ENCODE measurements at places on chromosomes 12 and 14.

- no peak for DNase-seq
Observed at GRCh38 chr12:45553204-45553603, 176.3 kb upstream of the ARID2 start.

DNA sequence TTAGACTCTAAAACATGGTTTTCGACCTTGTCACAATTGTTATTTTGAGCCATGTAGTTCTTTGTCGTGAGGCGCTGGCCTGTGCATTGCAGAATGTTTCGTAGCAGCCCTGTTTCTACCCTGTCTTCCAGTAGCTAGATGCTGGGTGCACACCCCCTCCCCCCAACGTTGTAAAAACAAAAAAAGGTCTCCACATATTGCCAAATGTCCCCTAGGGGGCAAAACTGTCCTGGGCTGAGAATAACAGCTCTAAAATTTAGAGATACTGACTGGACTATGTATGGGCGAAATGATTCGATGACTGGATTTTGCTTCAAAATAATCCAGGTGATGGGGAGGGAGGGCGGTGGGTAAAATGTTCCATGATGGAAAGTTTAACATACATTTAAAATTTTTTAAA is 126.1 kb upstream of the FUT8 start:
- DNase-seq: no peak

DNA sequence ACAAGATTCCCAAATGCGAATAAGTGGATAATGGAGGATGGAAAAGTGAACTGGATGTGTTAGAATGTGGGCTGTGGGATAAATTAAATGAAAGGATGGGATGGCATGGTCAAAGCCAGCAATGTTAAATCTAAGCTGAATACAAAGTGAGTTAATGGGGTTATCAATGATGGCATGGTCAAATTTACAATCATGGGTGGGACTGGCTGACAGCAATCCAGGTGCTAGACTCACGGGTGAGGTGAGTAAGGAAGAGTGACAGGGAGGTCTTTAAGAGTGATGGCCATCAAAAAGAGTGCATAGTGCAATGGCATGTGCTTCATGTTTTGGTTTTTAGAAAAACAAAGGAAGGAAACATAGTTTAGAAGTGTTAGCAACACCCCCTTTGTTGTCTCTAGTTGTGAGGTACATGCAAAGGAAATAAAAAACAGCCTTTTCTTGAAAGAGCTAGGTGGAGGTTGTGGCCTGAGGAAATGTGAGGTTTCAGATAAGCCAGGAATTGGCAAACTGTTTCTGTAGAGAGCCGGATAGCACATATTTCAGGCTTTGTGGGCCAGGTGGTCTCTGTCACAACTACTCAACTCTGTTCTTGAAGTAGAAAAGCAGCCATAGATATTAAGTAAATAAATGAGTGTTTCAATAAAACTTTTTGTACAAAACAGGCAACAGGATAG is 328.7 kb downstream of the RPL10L start:
- no peak for DNase-seq

DNA sequence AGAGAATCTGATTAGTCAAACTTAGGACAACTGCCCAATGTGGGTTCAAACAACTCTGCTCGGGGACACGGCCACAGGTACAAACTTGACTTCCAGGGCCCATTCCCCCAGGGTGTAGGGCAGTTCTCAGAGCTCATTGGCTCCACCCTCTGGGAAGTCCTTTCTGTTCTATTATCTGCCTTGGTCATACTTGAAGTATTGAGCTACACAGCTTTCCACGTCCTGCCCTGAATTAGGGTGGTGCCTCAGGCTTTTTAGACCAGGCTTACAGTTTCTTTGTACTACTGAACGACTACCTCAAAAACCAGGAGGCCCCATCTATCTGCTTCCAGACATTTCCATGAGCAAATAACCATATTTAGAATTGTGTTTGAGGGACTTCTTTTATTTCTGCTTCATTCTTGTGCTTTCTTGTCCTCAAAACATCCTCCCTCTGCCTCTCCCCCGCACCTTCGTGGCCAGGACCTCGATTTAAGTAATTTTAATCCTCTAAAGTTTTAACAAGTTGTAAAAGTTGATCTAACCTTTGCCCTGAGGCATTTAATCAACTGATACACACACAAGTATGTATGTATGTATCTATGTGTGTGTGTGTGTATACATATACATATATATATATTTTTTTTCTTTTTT is 281.7 kb upstream of the AMIGO2 start:
- peak; percentile 50 for DNase-seq

GRCh38 chr14:102182936-102183619 is 43.4 kb downstream of the WDR20 start:
- DNase-seq: no peak

- no peak for DNase-seq
Observed at GRCh38 chr14:24609655-24610344, at the start of gene GZMH. TSS of gene GZMH (minus strand) at chr14:24609685. CDS start at chr14:24609613, 72 bp downstream.

DNA sequence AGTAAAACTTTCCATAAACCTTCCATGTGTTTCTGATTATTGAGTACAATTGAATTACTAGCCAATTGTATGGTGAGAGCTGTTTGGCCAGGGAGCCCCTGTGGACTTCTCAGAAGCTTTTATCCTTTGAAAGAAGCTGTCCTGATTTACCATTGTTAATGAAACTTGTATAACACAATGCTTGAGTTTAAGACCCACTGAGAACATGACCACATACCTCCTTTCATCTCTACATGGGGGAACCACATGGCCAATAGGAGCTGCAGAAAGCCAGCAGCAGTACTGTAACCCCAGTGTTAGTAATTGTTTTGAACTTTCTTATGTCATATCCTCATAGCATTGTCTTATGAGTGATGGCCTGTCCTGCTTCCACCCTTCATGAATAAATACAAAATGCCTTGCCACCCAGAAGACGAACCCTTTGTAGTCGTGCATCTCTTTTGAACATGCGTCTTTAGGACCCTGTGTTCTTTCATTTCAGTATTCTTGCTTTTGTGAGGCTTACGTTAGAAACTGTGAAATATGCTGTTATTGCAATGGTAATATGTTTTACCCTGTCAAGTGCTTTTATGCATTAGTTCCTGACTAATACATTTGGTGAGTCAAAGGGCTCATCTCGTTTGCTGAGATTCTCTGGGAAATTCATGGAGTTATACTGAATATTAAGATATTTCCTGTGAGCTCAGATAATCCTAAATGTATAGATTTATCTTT is 815.7 kb downstream of the NRXN3 start:
- DNase-seq: no peak

GRCh38 chr12:120358412-120359100 is 10.4 kb downstream of the MSI1 start:
- no peak for DNase-seq

GRCh38 chr12:104764225-104765091 is 193.6 kb downstream of the SLC41A2 start:
- peak; percentile 15 for DNase-seq

DNA sequence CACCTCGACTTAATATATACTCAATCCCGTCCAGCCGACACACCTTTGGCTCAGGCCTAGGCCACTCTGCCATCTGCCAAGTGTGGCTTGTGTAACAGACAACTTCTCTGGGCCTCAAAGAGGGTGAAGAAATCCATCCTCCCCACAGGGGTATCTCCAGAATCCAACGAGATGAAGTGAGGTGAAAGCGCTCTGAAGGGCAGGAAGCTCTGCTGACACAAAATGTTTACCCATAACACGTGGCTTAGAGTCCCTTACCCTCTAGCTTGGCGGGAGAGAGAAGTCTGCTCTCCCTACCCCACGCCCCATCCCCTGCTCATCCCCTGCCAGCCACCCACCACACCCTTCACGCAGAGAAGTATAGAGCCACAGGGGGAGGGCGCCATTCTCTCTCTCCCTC is 13.0 kb downstream of the ZBTB39 start:
- DNase-seq: no peak

- no peak for DNase-seq
Observed at GRCh38 chr12:88267630-88268029, 125.5 kb downstream of the TMTC3 start.

DNA sequence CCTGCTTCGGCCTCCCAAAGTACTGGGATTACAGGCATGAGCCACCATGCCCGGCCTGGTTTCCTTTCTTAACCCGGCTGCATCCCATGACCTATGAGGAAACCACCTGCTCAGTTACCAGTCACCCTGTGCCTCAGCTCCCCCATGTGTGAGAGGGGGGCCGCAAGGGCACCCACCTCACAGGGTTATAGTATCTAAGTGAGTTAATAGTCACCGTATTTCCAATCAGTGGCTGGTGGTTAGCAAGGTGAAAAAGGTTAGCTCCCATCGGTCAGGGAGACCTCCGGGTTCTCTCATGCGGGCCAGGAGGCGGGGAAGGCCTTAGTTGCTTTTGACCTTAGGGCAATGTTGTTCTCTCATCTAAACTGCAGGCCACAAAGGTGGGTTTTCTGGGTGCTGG is 6.7 kb downstream of the LRP1 start:
- DNase-seq: no peak

- DNase-seq: no peak
Observed at GRCh38 chr14:81172881-81173280, 47.9 kb downstream of the GTF2A1 start.

- DNase-seq: no peak
Observed at GRCh38 chr14:104348741-104349140, 210.4 kb downstream of the KIF26A start.

- DNase-seq: no peak
Observed at GRCh38 chr12:77500089-77500488, 330.6 kb upstream of the NAV3 start.
